CD4-positive, alpha-beta T cell treated with Interferon alpha-2 for 1 hour (primary cell): ENCODE measurements at places on chromosomes 5 and 9.

DNA sequence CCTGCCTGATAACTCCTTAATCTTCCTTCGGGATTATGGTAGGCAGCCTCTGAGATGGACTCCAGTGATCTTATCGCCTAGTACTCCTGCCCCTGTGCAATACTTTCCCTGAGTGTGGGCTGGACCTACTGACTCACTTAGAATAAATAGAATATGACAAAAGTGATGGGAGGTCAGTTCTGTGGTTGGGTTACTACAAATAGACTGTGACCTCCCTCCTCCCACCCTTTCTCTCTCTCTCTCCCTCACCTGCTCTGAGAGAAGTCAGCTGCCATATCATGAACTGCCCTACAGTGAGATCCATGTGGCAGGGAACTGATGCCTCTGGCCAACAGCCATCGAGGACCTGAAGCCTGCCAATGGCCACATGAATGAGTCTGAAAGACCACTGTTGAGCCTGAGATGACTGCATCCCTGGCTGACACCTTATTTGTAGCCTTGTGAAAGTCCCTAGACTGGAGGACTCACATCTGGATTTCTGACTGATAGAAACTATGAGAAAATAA is 31.7 kb downstream of the NRG2 start:
- DNase-seq: no peak

- peak; percentile 58 for DNase-seq
These were observed 5.6 kb upstream of the RNF44 start for GRCh38 chr5:176542596-176543427.

- no peak for DNase-seq
These were observed 242.9 kb upstream of the FTMT start for GRCh38 chr5:121608826-121609225.

GRCh38 chr5:65041296-65042158 is 272.8 kb downstream of the CWC27 start:
- no peak for DNase-seq

- no peak for DNase-seq
These were observed 24.6 kb downstream of the TJP2 start for GRCh38 chr9:69198521-69199220.

DNA sequence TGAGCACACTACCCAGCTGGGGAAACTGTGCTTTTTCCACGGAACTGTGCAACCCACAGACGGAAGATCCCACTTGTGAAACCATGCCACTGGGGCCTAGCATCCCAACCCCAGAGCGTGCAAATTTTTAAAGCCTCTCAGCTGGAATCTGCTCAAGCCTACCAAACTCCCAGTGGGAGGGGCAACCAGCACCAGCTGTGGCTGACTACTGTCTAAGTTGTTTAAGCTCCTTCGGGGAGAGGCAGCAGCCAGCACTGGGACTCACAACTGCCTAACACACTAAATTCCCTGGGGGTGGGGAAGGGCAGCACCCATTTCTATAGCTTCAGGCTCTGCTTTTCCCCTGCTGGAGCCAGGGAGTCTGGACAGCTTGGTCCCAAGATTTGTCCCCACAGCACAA is 287.6 kb upstream of the MSX2 start:
- no peak for DNase-seq

DNA sequence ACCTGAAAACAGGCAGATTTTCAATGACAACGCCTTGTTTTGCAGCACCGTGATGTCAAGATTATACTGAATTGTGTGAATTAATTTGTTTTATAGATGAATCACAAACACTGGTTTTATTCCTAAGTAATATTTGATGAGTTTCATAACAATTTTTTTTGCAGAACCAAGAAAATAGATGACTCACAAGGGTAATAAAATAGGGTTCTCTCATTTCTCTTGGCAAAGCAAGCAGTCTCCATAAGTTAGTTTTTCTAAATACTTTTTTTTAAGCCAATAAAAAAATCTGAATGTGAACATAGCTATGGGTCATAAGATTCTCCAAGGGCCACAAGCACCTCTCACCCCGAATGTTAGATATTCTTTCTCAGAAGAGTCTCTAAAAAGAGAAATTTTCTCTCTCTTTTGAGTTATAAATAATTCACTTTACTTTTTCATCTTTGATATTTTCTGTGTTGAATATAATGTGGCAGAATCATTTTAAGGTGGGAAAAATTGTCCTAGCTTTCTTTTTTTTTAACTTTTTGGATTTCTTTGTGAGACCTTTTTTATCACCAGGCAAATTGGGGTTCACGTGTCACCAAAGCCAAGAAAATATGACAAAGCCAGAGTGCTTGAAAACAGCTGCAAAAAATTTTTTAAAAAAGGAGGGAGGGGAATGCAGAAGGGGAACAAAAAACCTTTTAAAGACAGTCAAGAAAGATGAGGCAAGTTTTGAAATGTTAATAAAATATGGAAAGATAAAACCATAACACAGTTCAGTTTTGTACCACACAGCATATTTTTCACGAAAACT is 174.6 kb upstream of the DAPK1 start:
- DNase-seq: no peak

DNA sequence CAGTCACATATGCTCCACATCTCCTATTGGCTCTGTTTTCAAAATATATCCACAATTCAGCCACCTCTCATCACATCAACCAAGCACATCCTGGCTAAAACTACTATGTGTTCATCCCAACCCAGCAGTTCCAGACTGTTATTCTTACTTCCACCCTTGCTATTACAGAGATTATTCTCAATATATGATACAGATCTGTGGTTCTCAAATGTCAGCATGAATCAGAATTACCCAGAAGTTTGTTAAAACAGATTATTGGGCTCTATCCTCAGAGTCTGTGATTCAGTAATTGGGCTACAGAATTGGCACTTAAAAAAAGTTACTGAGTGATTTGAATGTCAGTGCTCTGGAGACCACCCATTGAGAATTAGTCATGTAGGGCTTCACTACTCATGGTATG is 78.8 kb upstream of the IZUMO3 start:
- no peak for DNase-seq

- no peak for DNase-seq
These were observed 32.6 kb upstream of the ANXA1 start for GRCh38 chr9:73118898-73119554.

DNA sequence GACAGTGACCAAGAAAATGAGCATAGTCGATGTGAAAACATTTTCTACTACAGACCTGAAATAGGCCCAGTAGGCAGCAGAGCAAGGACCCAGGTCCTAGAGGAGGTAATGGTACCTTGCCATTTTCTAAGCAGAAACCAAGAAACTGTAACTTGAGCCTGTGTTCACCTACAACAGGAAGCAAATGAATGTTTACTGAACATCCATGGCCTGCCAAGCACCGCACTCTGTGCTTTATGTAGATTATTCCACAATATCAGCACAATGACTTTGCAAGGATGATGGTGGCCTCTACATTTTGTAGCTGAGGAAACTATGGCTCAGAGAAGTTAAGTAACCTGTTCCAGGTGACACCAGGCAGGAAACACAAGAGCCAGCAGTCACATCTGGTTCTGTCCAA is 215.3 kb downstream of the SPOCK1 start:
- no peak for DNase-seq
